ENCODE measurements at places on chromosomes 3 and 15.
A peak's percentile ranks its signal among the peaks of the same experiment; 100 is the strongest.

DNA sequence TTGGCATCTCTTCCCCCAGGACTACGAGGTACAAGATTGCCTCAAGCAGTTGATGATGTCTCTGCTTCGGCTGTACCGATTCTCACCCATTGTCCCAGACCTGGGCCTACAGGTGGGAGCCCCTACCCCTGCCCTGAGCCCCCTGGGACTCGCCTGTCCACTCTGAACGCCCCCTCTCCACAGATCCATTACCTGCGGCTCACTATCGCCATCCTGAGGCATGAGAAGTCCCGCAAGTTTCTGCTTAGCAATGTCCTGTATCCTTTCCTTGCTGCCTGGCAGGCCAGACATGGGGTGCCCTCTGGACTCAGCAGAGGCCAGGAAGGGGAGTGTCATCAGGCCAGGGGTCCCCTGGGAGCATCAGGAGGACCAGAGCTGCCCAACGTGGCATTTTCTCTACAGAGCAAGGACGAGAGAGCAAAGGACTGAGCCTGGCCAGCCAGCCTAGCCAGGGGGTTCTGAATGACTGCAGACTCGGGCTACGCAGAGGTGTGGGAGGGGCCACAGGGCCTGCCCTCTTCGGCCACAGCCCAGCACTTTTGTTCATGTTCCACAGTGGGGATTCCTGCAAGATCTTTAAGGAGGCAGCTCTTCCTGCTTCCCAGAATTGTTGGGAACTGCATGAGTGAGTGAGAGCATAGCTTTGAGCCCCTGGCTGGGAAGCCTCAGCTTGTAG lies 11.2 kb downstream of the RNF123 start:
- DNase-seq, result no peak

- DNase-seq, result no peak
These were observed 230.7 kb upstream of the TRIM42 start for GRCh38 chr3:140447136-140447535.

GRCh38 chr3:75192146-75192616 lies 471.9 kb upstream of the FRG2C start:
- no peak for DNase-seq

GRCh38 chr3:57140894-57141293 lies 24.3 kb downstream of the IL17RD start:
- DNase-seq, result no peak

DNA sequence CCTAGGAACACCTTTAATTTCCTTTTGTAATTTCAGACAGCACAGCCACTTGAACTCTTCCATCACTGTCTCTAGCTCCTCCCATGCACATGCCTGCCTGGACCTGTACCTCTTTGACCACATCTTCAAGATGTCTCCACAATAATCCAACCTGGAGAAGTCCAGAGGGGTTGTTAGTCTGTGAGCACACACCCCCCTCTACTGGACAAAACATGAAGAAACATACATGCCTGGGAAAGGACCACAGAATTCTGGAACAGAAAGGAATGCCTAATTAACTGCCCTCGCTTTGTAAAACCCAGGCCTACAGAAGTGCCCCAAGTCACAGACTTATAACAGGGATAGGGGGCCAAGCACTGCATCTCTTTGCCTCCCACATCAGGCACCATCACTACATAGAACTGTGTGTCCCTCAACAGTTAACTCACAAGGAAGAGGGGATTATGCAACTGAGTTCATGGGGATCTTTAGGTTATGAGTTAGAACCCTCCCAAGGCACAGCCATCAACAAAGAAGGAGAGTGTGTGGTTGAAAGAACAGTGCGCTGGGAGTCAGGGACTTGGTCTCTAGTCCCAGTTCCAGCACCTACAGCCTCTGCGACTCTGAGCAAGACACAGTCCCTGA lies 61.7 kb downstream of the FMN1 start:
- DNase-seq, result no peak

GRCh38 chr3:11145888-11146287 lies 8.4 kb upstream of the HRH1 start:
- DNase-seq, result no peak

DNA sequence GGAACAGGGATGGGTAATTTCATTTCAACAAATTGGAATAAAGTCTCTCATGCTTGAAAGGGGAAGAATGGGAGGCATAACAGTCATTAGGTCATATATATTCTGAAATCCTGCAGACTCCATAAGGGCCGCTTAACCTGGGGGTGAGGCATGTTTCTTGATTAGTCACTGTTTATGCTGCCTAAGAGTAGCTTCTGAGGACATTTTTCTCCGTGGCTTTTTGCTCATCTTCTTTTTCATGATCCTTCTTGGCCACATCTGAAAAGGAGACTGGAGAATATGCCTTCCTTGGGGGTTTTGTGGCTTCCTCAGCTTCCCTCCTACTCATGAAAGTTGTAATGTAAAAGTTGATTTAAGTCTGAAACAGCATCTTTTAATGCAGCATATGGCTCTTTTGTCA lies 20.0 kb upstream of the CFAP20DC start:
- no peak for DNase-seq

DNA sequence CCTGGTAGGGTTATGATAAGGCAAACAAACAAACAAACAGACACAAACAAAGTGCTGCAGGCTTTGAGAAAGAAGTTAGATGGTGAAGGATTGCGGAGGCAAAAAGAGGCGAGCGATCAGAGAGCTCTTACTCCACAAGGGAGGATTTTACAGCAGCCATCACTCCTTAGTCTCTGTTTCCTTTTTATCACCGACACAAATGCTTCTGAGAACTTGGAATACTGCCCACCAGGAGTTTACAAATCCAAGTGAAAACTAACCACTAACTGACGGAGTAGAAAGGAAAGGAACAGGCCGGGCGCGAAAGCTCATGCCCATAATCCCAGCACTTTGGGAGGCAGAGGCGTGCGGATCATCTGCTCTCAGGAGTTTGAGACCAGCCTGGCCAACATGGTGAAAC lies 35.6 kb upstream of the GPR160 start:
- no peak for DNase-seq

DNA sequence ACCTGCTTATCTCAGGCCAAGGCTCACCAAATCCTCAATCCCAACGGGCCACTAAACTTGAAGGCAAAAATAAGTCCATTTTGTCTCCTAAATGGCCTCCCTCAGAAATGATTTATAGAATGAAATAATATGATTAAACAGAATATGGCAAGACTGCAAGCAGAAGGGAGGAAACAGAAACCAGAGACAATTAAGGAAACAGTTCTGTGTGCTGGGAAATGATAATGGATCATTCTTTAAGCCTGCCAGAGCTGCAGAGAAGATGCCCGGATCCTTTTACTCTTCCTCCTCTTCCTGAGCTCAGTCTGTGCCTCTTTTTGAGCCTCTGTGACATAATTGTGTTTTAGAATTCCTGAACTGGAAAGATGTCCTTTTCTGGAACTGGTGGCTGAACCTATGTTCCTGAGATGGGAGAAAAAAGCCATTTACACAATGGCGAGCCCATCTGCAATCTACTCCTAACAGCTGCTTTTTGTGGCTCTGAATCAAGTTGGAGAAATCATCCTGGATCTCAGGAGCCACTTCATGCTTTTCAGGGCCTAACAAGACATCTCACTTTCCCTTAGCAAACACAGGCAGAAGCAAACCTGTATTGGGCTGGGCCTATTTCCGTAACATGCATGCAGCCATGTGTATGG lies 2.8 kb upstream of the ABHD2 start:
- no peak for DNase-seq

DNA sequence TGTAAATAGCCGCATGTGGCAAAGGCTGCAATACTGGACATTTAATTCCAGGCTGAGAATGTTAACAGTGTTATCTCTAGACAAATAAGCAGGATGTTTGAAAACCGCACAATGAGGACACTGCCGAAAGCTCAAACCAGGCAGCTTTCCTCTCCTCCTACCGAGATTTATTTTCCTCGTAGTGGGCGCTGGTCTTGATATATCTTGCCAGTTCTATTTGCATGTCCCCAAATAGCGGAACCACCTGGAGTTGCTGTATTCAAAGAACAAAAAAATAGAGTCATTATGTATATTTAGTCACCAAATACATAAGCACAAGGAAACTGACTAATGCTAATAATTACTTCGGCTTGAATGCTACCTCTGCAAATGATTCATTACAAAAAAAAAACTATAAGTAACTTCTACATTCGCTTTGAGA lies 46.5 kb downstream of the CYFIP1 start:
- DNase-seq, result no peak

- DNase-seq, result no peak
These were observed 39.1 kb downstream of the SCAPER start for GRCh38 chr15:76866008-76866407.

DNA sequence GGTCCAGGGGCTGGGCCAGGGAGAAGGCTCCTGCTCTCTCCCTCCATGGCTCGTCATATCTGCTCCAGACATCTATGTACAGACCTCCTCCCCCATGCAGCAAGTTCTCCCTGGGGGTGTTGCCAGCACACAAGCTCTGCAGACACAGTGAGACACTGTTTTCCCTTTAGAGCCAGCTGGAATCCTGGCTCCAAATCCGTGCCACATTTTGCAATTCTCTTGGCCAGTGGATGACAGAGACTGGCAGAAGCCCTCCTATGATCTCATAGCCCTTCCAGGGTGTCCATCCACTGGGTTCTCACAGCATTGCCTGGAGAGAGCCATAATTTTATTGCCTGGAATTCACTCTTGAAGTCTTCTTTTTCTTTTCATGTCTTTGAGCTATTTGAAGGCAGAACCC lies 203.9 kb downstream of the TLE3 start:
- DNase-seq, result peak; percentile 64

- DNase-seq, result no peak
These were observed 3.9 kb upstream of the DNASE1L3 start for GRCh38 chr3:58214484-58215316.

DNA sequence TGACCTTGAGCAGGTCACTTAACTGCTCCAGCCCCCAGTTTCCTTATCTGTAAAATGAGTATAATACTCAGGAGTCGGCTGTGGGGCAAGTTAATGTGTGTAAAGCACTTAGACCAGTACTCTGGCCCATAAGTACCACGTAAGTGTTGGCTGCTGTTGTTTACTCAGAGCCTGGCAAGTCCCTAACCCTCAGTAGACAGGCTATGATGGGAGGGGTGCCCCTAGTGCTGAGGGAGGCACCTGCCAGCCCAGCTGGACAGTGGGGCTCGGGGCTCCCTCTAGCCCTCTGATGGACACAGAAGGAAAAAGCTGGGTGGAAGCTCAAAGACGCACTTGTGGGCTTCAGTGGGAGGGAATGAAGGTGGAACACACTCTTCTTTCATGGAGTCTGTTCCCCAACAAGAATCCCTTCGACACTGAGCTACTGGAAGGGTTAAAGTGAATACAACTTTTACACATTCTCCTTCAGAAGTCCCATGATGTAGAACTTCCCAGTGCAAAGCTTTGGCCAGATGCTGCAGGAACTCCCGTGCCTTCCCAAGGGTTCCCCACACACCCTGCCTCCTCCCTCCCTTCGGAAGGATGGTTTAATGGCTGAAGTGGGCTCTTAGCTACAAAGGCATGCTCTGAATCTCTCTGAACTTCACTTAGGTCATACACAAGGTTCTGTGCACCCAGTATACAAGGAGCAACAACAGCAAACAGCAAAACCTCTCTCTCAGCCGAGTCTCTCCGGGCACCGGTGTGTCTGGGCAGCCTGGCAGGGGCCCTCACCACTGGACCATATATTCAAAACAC lies 25.4 kb downstream of the TMEM44 start:
- no peak for DNase-seq

- no peak for DNase-seq
These were observed 376.3 kb downstream of the GAP43 start for GRCh38 chr3:115999613-116000012.

- no peak for DNase-seq
These were observed 303.2 kb downstream of the CTNNB1 start for GRCh38 chr3:41502481-41502880.

DNA sequence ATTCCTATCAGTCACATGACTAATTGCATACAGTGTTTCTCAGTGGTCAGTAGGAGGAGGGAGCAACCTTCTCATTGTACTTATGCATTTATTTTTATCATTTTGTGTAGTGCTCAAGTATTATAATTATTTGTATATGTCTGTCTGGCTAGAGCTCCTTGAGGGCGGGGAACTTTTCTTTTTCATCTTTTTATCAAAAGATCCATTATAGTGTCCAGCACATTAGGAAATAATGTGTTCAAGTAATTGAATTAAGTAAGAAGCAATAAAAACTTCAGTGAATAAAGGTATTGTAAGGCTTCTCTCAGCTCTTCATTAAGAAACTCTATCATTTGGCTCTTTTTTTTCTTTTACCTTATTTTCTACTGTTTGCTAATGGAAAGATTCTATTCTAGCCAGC lies 18.8 kb downstream of the FGF7 start:
- DNase-seq, result no peak

GRCh38 chr3:49255718-49256511 lies 21.1 kb downstream of the C3orf62 start:
- no peak for DNase-seq

DNA sequence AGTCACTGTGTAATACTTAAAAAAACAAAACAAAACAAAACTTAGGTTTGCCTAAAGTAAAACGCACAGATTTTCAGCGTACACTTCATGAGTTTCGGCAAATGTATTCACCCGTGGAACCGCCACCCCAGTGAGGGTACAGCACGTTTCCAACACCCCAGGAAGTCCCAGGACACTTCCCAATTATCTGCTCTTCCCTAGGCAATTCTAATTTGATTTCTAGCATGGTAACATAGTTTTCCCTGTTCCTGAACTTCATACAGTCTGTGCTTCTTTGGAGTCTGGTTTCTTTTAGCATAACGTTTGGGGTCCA lies 497 bp upstream of the CLASP2 start:
- DNase-seq, result no peak

DNA sequence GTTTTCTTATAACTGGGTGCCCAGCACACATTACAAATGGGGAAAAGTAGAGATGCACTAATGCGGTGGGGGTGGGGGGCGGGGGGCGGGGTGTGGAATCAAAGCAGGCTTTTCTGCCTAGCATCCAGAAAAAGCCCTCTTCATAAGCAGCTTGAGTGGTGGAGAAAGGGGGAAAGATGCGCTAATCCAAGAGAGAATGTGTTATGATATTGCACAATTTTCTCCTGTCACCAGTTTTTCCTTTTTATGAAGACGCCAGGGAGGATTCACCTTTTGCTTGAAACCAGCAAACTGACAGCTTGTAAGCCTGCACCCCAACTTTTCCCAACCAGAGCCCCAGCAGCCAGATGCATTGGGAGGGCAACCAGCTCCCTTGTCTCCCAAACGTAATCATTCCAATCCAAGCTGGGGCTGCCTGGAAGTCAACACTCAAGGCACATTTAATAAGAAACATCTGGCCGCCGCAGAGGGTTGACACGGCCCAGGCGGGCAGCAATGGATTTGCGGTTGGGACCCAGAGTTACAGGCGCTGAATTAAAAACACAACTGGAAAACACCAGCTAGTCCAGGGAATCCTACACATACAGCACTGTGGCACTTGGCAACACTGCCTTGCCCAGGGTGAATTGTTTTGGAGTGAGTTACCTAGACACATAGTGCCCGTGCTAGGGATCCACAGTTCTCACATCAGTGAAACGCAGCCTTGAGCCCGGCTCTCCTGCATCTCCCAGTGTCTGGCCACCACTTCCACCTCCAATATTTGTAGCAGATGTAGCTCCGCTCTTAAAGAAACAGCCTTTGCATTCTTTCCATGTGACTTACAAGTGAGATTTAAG lies 218.5 kb upstream of the PRICKLE2 start:
- no peak for DNase-seq

GRCh38 chr3:108599677-108600409 lies 10.3 kb downstream of the DZIP3 start:
- DNase-seq, result no peak
